ENCODE measurements at places on chromosomes 3 and 15.

GRCh38 chr3:195596765-195597171, 13.0 kb upstream of the APOD start:
- DNase-seq = no peak

DNA sequence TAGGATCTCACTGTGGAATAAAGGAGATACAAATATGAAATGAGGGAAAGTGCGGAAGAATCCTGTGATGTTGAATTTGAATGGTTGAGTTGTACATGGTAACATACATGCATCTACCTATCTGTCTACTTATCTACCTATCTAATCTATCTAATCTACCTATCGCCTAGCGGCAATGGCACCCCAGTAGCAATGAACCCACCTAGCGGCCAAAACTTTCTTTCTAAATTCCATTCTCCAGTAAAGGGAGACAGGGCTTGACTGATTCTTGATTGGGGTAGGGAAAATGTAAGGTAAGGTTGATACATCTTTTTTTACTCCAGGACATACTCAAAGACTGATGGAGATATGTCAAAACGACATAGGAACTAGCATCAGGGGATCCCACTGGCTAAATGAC, 345.0 kb downstream of the FHIT start:
- DNase-seq = no peak

DNA sequence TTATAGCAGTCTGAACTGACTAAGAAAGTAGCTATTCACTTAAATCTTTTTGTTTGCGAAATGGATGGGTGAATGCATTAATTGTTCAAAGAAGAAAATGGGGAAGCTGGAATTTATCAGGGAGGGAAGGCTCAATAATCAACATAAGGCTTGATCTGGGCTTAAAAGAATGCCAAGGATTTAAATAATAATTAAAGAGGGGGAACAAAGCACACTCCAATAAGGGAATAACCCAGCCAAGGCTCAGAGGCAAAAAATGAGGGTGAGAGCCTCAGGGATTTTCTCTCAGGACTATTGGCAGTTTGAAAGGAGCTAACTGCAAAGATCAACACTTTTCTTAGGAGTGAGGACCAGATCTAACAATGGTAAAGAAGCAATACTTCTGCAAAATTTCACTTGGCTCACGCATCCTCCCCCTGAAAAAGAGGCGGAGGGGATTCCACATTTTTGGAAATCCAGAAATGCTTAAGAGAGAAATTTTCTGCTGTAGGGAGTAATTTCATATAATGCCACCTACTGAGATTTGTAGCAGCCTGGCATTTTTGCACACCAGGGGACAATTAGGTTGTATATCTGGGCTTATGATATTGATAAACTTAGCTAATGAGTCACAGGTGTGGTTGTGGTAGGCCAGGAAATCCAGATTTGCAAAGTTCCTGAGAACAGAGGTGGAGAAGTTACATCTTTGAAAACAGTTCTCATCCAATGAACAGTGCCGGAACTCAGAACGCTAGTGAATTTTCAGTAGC, 405.1 kb downstream of the TUSC7 start:
- DNase-seq = no peak

GRCh38 chr15:74468341-74469032, 7.5 kb upstream of the UBL7 start:
- DNase-seq = no peak

GRCh38 chr15:101248274-101248673, 3.6 kb downstream of the CHSY1 start:
- DNase-seq = no peak

- no peak for DNase-seq
Observed at GRCh38 chr3:55789516-55789915, 302.4 kb upstream of the WNT5A start.

GRCh38 chr3:190142041-190142440, 21.3 kb upstream of the P3H2 start:
- no peak for DNase-seq

DNA sequence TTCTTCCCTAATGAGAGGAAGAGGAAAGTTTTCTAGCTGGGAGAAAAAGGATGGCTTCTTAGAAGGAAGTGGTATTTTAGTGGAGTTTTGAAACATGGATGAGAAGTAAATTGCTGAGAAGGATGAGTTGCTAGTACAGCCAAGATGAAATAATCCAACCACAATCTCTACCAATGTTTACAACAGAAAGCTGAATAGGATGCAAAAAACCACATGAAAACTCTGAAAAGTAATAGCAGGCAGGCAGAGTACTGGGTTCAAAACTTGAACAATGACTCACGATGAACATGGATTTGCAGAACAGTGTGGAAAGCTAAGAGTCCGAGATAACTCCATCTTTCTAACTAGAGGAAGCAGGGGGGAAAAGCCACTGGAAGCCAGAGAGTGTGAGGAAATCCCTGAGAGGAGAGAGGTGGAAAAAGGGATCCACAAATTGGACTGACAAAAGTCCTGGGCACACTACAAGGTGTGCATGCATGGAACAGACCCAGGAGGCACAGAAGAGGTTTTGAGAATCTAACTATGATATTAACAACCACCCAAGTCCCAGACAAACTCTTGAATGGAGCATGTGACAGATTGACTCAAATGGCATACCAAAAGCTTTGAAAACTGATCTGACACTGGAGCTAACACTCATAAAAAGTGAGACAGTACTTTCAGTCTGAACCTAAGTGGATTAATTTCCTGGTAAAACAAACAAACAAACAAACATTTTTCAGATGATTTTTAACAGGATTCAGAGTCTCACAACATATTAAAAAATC, 76.7 kb downstream of the ST6GAL1 start:
- peak; percentile 20 for DNase-seq

DNA sequence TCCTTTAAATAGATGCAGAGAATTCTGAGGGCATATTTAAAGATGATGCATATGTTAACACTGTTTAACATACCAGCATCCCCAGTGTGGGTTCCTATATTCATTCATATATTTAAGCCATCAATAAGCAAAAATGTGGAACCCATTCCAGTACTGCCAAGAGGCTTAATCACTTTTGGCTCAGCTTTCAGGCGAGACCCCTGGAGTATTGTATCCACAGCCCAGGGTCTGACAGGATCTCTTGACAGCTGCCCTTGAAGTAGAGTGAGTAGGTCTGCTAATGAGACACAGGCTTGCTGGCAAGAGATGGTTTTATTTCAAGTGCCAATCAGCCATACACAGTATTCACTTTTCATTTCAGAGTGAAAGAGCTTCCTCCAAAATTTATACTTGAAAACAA, 367.3 kb downstream of the OCA2 start:
- no peak for DNase-seq

- no peak for DNase-seq
Observed at GRCh38 chr15:39215015-39215414, 365.9 kb upstream of the THBS1 start.

DNA sequence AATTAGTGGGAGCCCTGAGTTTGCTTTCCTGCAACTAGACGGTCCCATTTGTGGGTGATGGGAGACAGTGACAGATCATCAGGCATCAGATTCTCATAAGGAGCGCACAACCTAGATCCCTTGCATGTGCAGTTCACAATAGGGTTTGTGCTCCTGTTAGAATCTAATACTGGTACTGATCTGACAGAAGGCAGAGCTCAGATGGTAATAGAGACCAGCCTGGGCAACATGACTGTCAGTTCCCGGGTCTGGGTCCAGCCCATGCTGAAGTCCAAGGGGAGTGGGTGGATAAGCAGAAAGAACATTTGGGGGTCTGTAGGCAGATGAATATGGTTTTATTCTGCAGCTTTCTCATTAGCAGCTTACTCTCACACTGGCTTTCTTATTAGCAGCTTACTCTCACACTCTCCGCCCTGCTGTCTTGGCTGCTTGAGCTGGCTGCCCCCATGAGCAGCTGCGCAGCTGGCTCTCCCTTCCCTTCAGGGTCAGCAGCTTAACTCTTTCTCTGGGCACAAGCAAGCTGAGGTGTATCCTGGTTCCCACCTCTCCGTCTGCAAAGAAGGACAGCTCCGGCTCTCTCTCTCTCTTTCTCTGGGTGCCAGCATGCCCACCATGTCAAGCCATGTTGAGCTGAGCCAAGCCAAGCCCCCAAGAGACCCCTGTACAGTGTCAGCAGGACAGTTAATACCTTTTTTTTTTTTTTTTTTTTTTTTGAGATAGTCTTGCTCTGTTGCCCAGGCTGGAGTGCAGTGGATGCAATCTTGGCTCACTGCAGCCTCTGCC, 46.5 kb downstream of the KLHDC8B start:
- no peak for DNase-seq

GRCh38 chr3:47266709-47267489, 15.7 kb downstream of the KIF9 start:
- peak; percentile 87 for DNase-seq

DNA sequence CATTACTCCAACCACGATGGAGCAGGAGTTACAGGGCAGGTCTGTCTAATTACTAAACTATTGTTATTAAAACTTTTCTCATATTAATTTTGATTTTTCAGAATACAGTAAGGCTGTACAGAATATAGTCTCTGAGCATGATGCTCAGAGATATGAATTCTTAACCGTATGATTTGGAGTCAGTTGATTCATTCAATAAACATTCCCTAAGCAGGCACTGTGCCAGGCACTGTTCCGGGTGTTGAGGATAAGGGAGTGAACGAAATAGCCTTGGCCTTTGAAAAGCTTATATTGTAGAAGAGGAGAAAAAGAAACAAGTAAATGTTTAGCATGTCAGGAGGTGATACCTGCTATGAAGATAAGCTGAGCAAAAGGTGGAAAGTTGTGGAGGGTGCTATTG, 187.3 kb downstream of the KCNAB1 start:
- DNase-seq = peak; percentile 66

GRCh38 chr3:187767266-187768012, 22.2 kb upstream of the BCL6 start:
- peak; percentile 98 for DNase-seq

DNA sequence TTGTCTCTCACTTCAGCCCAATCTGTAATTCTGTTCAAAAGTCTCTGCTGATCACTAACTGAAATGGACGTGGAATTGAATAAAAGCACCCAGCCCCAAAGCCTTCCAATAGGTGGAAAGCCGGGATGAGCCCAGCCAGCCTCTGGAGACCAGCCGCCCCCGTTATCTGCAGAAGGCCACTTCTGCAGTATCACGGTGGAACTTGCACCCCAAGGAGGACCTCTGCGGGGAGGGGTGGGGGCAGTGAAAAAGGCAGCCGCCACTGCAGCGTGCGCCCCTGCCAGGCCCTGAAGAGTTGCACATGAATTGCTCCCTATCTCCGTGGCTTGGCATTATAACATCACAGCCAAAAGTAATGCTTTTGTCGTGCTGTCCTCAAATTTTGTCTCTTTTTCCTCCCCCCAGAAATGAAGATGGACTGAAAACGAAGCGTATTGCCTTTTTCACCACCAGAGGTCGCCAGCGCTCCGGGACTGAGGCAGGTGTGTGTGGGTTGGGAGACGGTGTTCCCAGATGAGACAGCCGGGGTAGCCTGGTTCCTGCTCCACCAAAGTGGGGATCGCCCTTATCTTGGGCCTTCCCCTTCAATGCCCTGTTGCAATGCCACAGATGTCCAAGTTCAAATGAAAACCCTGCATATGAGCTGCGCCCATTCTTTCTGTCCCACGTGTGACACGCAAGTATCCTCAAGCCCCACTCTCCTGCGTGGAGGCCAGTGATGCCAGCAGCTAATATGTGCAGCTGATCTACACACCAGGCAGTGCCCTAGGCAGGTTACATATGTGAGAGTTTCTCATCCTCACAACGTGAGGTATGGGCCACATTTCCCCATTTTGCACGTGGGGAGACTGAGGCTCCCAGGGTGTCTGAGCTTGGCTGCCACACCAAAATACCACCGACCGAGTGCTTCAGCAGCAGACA, 96.0 kb downstream of the LRRK1 start:
- peak; percentile 42 for DNase-seq

Data from HCEC 1CT (cell line).